Hepatic stellate cell (primary cell): ENCODE measurements at places on chromosomes 6 and 20.
A peak's percentile ranks its signal among the peaks of the same experiment; 100 is the strongest.

DNA sequence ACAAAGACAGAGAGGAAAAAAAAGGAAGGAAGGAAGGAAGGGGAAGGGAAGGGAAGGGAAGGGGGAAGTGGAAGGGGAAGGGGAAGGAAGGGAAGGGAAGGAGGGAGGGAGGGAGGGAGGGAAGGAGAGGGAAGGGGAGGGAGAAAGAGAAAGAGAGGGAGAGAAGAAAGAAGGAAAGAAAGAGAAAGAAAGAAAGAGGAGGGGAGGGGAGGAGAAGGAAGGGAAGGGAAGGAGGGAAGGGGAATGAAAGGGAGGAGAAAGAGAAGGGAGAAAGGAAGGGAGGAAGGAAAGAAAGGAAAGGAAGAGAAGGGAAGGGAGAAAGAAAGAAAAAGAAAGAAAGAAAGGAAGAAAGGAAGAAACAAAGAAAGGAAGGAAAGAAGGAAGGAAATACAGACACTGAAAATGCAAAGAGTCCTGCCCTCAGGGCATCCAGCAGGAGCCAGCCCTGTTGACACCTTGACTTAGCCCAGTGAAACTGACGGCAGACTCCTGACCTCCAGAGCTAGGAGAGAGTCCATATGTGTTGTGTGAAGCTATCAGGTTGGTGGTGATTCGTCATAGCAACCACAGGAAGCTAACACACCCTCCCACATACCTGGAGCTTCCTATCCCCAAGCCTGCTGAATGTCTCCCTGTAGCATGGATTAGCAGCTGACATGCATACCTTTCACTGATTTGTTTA, 58.7 kb upstream of the SULF2 start:
- no peak for DNase-seq

DNA sequence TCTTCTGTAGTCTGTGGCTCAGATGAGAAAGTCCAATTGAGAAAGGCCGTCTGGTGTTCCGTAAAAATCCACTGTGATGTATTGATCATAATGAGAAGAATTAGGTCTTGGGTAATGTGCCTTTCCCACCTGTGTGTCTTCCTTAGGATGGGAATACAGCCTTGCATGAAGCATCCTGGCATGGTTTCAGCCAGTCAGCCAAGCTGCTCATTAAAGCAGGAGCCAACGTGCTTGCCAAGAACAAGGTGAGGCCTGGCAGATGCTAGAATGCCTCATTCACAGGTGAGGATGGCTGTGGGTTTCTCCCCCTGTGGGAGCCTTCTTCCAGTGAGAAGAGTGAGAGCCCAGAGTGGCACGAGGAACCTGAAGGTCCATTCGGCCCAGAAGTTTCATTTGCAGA, 32.7 kb downstream of the LYRM2 start:
- DNase-seq, result no peak

GRCh38 chr20:31915491-31916280, 36.2 kb downstream of the PDRG1 start:
- no peak for DNase-seq

DNA sequence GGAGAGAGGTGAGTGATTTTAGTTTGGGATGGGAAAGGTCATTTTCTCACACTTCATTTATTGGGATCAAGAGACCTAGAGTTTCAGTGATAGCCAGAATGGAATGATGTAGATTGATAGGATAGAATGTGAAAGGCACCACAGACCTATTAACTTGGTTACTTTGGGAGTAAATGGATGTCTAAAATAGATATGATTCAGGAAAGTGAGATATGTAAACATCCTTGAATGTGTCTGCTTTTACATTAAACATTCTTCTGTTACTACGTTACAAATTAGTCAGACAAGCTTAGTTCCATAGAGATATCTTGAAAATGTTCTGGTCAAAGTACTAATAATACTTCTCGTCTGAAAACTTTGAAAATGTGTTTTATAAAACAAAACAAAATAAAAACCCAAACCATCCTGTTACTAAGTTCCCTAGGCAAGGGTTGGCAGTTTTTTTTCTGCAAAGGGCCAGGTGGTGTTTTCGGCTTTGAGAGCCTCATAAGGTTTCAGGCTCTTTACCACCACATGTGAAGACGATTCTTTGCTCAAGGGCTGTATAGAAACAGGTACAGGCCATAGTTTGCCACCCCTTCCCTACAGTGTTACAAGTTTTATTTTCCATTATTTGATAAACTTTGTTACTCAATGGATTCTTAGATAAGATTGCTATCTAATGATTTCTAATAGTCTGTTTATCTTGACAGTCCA, 3.4 kb downstream of the CYB5R4 start:
- DNase-seq, result peak; percentile 23
